ENCODE measurements at places on chromosomes 1 and 21.

- no peak for DNase-seq
Measured at GRCh38 chr1:218557731-218558130, 212.6 kb downstream of the TGFB2 start.

- DNase-seq, result no peak
Measured at GRCh38 chr1:115266729-115267421, 71.2 kb downstream of the NGF start.

- no peak for DNase-seq
Measured at GRCh38 chr1:53477651-53478501, 18.7 kb downstream of the DMRTB1 start.

- DNase-seq, result no peak
Measured at GRCh38 chr1:174005032-174005431, 17.1 kb downstream of the RC3H1 start.

DNA sequence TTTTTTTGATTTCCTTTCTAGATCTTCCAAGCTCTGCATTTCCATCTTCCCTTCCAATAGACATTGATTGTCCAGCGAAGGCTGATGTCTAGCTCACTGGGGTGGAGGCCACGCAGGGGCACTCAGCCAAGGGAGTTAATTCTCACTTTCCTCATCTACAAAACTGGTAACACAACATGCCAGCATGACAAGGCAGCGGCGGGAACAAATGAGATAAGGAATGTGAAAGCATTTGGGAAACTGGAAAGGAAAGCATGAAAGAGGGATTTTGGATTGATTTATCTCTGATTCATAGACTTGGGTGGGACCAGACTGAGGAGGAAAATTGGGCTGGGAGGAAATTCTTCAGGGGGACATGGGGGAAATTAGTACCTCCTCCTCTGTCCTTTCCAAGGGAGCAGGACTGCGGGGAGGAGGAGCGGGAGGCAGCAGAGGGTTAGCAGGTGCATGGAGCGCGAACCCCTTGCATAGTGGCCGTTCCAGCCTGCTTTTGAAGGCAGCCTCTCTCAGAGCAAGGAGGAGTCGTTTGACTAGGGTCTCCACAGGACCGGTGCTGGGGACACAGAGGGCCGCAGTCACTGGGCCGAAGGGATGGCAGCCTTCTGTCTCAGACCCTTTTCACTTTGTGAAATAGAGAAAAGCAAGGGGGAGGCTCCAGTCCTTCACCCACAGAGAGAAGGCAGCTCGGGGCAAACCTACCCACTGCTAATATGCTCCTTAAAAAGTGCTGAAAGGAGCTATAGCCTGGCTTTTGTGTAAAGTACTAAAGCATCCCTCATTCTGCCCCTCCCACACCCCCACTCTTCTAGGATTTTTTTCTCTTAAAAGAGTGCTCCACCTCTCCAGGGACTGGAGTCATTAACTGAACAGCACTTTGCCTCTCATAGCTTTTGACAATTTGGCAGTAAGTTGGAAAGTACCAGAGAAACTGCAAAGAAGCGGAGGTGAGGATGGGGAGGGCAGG is 89.2 kb downstream of the PLXNA2 start:
- DNase-seq, result no peak

DNA sequence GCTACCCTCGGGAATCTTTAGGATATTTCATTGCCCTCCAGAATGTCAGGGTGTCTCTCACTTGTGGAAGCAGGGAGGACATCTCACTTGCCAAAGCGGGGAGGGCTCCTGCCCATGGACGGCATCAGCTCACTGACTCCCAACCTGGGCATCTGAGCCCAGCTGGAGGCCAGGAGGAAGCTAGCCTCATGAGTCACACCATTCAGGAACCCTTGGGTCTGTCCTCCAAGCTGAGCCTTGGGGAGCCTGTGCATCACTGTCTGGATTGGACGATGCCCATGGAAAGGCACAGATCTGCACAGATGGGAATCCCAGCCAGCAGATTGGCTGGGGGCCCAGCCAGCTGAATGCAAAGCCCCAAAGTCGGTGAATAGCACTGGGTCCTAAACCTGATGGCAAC is 25.2 kb downstream of the WNT3A start:
- no peak for DNase-seq

DNA sequence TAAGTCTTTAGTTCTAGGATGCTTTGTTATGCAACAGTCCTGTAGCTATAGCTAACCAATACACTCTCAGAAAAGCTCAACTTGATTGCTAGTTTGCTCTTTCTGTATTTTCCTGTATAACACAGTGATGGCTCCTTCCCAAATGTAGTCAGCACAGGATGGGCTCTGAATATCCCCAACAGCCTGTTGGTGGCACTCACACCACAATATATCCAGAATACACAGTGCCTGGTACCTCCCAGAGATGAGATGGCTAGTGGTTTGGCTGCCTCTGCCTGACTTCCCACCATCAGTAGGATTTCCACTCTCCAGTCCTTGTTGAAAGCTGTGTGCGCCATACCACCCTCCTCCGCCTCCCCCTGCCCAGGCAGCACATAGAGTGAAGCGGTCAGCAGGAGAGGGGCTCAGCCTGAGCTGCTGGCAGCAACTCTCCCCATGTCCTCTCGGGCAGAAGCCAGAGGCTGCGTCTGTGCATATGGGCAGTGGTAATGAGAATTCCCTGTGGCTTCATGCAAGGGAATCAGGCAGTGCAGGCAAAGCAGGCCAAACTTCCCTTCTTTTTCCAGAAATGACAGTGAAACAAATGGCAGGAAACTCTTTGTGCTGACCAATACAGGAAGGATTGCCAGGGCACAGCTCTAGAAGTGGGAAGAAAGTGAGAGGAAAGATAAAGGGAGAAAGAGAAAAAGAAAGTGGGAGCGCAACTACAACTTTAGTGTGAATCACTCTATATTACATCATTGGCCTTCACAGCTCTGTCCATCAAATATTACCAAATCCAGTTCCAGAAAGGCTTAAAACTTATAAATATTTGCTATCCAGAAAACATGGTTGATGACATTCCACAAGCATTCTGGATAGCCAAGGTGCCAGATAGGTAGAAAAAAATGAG is 49.7 kb downstream of the LMX1A start:
- no peak for DNase-seq

DNA sequence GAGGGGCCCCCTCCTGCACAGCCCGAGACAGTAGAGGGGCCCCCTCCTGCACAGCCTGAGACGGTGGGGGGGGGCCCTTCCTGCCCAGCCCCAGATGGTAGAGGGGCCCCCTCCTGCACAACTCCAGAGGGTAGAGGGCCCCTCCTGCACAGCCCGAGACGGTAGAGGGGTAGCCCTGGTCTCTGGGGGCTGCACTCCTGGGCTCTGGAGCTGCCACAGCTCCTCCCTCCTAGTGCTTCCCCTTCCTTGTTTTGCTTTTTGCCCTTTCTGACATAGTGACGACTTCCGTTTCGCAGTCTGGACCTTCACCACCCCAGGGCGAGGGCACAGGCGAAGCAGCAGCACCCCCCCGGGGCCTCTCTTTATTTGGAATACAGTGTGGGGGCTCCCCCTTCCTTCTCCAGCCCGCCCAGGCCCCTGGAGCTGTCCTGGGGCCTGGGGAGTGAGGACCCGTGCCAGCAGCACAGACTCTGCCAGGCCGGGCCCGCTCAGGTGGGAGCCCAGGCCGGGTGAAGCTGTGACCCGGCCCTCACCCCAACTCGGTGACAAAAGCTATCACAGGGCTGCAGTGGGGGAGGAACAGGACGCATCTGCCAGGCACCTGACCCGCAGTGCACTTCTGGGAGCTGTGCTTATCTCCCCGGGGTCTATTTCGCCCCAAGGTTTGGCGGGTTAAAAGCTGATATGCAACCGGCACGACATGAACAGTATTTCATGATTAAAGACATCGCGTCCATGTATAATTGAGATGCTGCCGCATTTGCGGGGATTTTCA is 1.1 kb upstream of the PRXL2B start:
- DNase-seq, result peak; percentile 42

GRCh38 chr1:117501281-117501680 is 104.6 kb upstream of the TENT5C start:
- DNase-seq, result no peak
